Breast epithelium (tissue), 4 donors: ENCODE measurements at places on chromosomes 3 and 15. TPM values are rescaled to one million over a fixed set of nuclear protein-coding genes. Genes with fewer than 3 reads are reported as not detected.

DNA sequence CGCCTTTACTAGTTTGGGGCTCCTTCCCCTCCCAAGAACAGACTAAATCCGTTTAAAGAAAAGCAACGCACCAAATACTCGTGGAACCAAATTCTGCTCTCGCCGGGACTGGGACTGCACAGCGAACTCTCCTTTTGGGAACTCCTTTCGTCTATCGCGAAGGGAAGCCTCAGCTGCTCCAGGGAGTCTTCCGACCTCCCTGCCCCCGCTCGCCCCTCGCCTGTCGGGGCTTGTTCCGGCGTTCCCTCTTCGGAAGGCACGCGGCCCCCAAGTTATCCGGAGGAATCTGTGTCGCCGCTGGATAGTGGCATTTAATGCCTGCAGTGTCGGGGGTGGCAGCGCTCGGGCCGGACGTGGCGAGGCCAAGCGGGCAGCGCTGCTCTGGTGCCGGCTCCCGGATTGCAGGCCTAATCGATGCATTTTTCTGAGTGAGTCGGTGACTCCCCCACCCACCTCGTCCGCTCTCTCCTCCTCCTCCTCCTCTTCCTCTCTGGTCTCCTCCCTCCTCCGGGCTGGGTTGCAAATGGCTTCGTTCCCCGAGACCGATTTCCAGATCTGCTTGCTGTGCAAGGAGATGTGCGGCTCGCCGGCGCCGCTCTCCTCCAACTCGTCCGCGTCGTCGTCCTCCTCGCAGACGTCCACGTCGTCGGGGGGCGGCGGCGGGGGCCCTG, at the start of gene TRIM71:
Gene TRIM71, plus strand, starts transcription at position 440 of the 671 bp plus-strand sequence. Its CDS starts 84 bp downstream, at position 524.
- no peak for DNase-seq

DNA sequence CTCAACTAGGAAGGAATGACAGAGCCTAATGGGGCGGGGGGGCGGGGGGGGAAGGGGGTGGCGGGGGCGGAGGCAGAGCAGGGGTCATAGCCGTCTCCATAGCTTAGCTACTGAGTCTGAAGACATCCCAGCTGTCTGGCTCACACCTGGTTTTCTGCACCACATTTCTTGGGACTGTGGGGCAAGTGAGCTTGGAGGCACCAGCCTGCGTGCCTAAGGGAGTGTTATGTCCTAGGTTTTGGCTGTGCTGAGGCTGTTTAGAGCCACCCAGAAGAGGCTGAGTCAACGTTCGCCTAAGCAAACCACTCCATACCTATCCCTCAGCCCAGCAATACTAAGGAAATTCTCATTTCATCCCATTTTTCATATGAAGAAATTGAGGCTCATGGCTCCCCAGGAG, 1.4 kb downstream of the IL17RD start:
- DNase-seq: no peak

DNA sequence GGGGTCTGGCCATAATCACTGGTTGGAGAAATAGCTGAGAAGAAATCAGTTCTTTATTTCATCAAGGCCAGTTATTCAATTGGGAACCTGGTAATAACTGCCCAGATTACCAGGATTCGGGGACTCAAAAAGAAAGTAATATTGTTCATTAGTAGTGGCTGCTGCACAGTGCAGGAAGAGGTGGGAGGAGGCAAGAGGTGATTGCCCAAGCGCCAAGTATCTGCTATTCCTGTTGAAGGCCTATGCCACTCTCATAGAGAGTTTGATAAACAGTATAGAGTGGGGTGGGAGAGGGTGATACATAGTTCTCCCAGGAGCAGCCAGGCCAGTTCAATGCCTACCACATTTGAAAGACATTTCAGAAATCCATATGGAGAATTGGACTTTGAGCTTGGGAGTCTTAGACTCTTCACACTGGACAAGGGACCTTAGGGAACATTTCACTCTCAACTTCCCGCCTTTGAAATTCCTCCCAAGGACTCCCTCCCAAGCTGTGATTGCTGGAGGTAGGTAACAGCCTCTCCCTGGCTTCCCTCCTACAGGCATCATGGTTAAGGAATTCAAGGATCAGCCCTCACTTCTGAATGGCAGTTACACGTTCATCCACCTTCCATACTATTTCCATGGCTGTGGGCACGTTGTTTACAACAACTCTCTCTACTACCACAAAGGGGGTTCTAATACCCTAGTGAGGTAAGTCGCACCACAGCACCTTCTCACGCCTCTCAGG, 59.8 kb downstream of the GLDN start:
- DNase-seq: no peak

- DNase-seq: no peak
These were observed 46.5 kb downstream of the MSL2 start for GRCh38 chr3:136149667-136150066.

GRCh38 chr15:62071711-62072308, 5.0 kb downstream of the C2CD4A start:
- no peak for DNase-seq

IGSF10 gene
- total RNA-seq: 7.9 TPM

FSIP1 gene
- 0.32 TPM for total RNA-seq

FBLN2 gene
- total RNA-seq: 43.5 TPM

C15orf62 gene
- 4.7 TPM for total RNA-seq

SPINK8 gene
- total RNA-seq: not detected

TMEM212 gene
- not detected for total RNA-seq
